ENCODE measurements at places on chromosomes 1 and 21.

DNA sequence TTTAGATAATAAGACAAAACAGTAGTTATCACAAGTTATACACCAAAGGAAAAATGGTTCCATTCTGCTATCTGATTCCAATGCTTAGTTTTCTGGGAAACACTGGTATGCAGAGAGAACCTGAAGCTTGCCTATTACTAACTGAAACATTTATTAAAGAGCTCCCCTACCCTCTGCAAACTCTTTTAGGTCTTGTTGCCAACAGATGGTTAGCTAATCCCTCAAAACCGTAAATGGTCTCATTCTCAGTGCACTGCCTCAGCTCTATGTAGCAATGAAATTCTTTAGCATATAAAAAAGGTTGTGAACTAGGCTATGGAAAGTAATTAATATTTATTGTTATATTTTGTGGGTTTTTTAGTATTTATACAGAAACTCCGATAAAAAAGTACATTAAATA lies 20.4 kb downstream of the C21orf91 start:
- no peak for DNase-seq

GRCh38 chr1:167442854-167443565 lies 75.3 kb downstream of the CD247 start:
- no peak for DNase-seq

- no peak for DNase-seq
Observed at GRCh38 chr1:193909406-193910082, 723.1 kb upstream of the B3GALT2 start.

DNA sequence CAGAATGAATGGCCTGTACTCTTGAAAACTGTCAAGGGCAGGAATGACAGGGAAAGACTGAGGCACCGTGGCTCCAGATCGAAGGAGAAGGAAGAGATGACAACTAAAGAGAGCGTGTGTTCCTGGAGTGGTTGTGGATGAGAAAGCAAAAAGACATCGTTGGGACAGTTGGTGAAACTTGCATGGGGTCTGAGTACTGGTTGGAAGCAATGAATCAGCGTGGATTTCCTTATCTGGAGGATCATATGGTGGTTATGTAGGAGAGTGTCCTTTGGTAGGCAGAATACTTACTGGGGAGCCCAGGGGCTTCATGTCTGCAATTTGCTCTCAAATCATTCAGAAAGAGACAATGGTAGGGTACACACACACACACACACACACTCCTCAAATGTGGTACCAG lies 13.9 kb downstream of the LEMD1 start:
- DNase-seq: no peak

- no peak for DNase-seq
Observed at GRCh38 chr1:221794079-221794670, 52.3 kb upstream of the DUSP10 start.

GRCh38 chr1:44267438-44267837 lies 54.2 kb downstream of the DMAP1 start:
- DNase-seq: no peak

GRCh38 chr1:32247983-32248889 lies 1.2 kb downstream of the FAM167B start:
- DNase-seq: no peak

GRCh38 chr21:42379426-42380215 lies 13.3 kb upstream of the TFF1 start:
- no peak for DNase-seq
